ENCODE measurements at places on chromosomes 2 and 18. TPM values are rescaled to one million over a fixed set of nuclear protein-coding genes. Genes with fewer than 3 reads are reported as not detected.

The SERPINB12 gene
- polyA plus RNA-seq: 0.77 TPM

The GALNT3 gene
- 5.6 TPM for polyA plus RNA-seq

The AQP12A gene
- polyA plus RNA-seq: not detected

The PIGN gene
- 18.9 TPM for polyA plus RNA-seq

The VWA3B gene
- polyA plus RNA-seq: 1.8 TPM

The ACTR2 gene
- not detected for polyA plus RNA-seq

The CLIP4 gene
- 8.7 TPM for polyA plus RNA-seq

The TACR1 gene
- 0.88 TPM for polyA plus RNA-seq

The CACNB4 gene
- 4.3 TPM for polyA plus RNA-seq

The KATNAL2 gene
- 6.1 TPM for polyA plus RNA-seq

The REG1A gene
- polyA plus RNA-seq: not detected

The DTNB gene
- polyA plus RNA-seq: 4.2 TPM

The AFG3L2 gene
- 28.4 TPM for polyA plus RNA-seq

The NEU2 gene
- not detected for polyA plus RNA-seq

The RAB11FIP5 gene
- polyA plus RNA-seq: 13.4 TPM

The CNTNAP5 gene
- polyA plus RNA-seq: not detected

The HTR2B gene
- polyA plus RNA-seq: not detected

The SRD5A2 gene
- 0.07 TPM for polyA plus RNA-seq

The ZDBF2 gene
- polyA plus RNA-seq: 11.7 TPM

DNA sequence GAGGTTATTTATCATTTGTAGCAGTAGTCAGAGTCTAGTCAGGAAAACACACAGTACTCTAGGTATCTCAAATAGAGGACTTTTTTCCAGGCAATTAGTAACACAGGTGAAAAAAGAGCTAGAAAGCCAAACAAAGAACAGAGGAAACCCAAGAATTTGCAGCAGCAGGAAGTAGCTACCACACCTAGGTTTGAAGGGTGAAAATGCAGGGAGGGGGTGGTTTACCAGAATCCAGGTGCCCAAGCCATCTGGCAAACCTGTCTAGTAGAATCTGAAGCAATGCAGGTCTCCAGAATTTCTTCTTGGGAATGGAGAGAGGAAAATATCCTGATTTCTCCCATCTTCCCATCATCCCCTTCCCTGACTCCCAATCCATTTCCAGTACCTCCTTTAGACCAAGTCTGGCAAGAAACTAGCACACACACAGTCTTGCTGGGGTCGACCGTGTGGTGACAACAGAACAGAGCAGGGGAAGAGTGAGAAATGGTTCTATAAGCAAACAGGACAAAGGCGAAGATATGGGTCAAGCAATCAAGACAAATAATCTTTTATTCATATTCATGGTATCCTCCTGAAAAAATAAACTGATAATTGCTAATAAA is 231.9 kb upstream of the MMADHC start:
- DNase-seq: no peak

- DNase-seq: no peak
Measured at GRCh38 chr2:159790323-159790722, 7.7 kb downstream of the CD302 start.

- DNase-seq: no peak
Measured at GRCh38 chr2:238183821-238184220, 19.7 kb downstream of the ILKAP start.

DNA sequence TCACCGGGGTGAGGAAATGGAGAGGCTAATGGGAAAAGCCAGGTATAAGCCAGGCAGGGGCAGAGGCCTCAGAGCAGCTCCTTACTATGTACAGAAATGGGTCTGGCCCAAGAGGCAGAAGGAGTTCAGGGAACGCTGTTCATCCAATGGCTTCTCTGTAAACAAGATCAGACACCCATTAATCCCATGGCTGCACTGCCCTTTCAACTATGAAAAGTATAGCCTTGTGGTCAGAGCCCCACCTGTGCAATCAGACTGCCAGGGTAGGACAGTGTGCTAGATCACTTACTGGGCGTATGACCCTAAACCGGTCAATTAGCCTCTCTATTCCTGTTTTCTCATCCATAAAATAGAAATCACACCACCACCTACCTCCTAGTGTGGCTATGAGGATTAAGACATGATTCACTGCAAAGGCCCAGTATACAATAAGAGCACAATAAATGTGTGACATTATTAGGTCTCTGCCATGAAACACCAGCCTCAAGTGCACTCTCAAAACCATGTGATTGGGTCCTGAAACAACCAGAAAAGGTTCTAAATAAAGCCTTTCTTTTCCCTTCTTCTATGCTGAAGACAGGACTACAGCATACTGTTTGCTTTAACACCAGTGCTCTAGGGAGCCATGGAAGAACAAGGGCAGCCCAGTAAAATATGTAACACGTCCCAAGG is 4.4 kb downstream of the ANKRD44 start:
- no peak for DNase-seq

DNA sequence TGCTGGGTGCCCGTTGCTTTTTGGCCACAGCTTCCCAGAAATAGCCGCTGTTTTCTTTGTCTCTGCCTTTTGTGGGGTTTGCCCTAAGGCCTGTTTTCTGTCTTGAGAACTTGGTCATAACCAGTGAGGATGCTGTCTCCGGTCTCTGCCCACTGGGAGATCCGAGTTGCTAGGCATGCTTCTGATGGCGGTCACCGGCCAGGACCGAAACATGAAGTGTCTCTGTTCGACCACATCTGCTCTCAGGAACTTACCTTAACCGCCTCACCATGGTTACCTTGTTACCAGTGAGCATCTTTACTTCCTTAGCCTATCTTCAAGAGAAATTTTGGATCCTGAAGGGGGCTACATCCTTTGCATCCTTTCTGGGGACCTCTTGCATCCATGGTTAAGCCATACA is 91.9 kb downstream of the RTP5 start:
- DNase-seq: no peak

GRCh38 chr2:229993236-229993635 is 70.9 kb downstream of the FBXO36 start:
- no peak for DNase-seq

DNA sequence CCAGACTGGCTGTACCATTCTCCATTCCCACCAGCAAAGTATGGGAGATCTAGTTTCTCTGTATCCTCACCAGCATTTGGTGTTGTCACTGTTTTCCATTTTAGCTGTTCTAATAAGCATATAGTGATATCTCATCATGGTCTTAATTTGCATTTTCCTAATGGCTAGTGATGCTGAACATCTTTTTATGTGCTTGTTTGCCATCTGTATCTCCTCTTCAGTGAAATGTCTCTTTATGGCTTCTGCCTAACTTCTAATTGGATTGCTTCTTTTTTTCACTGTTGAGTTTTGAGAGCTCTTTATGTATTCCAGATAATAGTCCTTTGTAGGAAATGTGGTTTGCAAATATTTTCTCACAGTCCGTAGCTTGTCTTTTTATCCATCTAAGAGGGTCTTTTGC is 18.9 kb upstream of the BIN1 start:
- no peak for DNase-seq

- no peak for DNase-seq
Measured at GRCh38 chr2:116719836-116720235, 1094.7 kb upstream of the DDX18 start.

DNA sequence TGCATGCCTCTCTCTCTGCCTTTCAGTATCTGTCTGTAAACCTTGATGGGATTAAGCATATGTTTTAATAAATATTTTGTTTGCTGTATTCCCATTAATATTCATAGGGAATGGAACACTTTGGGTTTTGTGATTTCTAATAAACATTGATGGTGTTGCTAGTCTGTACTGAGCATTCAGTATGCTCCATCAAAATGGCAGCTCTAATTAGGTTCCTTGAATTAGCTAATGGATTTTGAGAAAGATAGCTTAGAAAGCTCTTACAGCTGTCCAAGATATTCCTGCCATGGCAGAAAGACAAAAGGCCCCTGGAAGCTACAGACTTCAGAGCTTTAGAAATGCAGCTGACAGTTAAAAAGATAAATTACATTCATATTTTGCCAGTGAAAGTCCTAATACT is 199.2 kb upstream of the NRP2 start:
- no peak for DNase-seq

DNA sequence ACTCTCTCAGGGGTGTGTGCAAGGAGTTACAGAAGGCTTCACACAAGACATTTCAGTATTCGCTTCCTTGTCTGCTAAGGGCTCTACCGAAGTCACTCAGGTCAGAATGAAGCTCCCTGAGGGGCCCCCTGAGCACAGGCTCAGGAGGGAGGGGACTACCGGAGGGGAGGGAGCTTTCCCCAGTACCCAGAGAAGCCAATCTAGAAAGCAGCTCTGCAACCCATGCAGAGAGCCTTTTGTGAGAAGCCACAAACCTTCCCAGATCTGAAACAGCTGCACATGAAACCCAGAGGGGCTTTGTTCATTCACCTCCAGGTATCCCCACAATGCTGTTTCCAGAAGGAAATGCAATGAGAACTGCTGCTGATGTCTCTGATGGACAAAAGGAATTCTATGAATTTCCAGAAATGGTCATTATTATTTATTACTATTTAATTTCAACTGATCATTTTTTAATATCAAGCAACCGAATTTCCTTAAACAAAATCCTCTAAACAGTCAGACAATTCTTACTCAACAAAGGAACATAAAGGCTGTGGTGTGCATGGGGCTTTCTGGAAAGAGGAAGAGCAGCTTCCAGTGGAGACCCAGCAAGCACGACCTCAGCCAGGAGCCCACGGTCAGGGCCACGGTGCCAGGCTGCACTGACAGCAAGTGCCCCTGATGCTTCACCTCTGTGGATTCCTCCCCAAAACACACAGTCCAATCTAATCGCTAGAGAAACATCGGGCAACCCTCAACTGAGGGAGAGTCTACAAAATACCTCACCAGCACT is 42.0 kb downstream of the NDUFA10 start:
- DNase-seq: no peak

GRCh38 chr2:97660775-97661389 is 3.0 kb downstream of the ACTR1B start:
- DNase-seq: no peak

- DNase-seq: no peak
Measured at GRCh38 chr2:199861132-199861774, 10.3 kb upstream of the FTCDNL1 start.

DNA sequence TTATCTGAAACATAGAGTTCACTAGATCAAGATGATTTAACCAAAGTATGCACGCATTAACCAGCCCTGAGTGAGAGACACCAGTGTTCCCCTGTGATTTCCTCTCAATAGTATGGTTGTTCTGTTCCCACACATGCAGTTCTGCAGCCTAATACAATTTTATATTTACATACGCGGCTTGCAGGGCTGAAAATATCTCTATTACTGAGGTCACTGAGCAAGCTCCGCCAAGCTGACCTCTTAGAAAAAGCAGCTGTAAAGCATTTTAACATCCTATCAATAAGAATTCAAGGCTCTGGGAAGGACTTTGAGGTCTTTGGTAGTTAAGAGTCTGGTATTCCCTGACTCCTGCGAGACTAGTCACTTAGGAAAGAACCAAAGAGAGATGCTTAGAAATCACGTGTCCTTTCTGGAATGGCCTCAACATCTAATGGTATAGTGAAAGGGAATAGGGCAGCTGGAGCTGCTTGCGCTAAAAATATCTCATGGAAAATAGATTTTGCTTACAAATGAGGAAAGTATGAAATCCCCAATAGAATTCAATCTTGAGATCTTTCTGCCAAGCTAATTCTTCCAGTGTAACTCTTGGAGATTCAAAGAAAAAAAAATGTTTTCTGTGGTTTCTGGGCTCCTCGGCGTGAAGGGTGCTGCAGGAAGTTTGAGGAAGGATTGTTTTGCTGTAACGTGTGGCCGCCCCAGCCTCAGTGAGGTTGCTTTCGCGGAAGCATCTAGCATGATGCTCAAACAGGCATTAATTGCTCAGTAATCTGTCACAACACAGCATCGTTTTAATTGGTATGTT is 59.2 kb downstream of the DOCK10 start:
- peak; percentile 91 for DNase-seq

- no peak for DNase-seq
Measured at GRCh38 chr2:26150243-26150642, 22.6 kb upstream of the GAREM2 start.

GRCh38 chr2:55118643-55119083 is 68.4 kb upstream of the RTN4 start:
- no peak for DNase-seq

DNA sequence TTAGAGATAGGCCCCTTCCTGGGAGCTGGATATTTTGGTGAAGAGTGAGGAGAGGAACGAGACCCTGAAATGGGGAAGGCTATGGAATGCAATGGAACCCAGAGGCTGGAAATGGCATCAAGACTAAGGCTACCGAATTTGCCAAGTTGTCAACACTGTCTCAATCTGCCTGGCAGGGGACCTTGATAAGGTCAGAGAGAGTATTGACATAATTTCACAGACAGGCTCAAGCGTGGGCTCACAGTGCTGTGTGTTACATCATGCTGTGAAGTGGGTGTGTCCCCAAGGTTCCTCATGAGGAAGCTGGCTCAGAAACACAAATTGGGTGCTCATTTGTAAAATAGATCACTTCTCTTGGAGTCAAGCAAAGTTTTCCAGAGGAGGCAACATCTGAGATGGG is 51.8 kb upstream of the CYRIA start:
- DNase-seq: no peak

DNA sequence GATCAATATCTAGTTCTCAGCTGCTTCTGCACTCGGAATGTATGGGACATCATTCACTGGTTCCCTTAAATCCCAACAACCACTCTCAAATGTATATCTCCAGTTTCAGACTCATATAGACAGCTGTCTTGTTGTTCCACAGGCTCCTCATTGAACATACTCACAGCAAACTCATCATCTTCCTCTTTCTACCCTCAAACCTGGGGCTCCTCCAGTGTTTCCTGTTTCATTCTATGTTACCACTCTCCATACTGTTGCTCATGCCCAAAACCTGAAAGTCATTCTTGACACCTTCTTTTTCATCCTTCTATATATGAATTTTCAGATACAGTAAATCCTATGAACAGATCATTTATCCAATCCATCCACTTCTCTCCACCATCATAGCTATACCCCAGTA is 18.7 kb upstream of the REL start:
- DNase-seq: no peak

DNA sequence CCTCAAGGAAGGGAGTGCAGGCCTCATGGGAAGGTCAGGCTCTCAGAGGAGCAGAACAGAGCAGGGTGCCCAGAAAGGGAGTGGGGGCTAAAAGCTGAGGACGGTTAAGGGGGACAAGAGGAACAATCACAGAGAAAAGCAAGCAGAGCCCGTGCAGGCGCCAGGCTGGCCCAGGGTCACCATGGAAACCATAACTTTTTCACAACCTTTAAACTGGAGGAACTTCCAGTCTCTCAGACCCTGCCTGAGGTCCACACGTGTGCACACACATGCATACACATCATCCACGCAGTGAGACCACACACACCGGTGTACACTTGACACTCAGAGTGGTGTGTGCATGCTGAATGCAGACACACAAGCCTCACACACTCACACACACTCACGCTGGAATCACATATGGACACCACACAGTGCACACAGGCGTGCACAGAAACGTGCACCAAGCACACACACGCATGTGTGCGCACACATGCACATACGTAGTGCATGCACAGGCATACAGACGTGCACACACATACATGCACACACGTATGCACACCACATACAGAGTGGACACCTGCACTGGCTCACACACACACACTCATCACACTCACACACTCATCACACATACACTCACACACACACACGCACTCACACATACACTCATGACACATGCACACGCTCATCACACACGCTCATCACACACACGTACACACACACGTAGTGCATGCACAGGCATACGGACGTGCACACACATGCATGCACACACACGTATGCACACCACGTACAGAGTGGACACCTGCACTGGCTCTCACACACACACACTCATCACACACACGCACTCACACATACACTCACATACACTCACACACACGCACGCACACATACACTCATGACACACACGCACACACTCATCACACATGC is 37.2 kb upstream of the SNED1 start:
- peak; percentile 34 for DNase-seq

Measured in muscle of arm (tissue), 14 donors.